ENCODE measurements at places on chromosomes 1 and 21. TPM values are rescaled to one million over a fixed set of nuclear protein-coding genes. Genes with fewer than 3 reads are reported as not detected.

DNA sequence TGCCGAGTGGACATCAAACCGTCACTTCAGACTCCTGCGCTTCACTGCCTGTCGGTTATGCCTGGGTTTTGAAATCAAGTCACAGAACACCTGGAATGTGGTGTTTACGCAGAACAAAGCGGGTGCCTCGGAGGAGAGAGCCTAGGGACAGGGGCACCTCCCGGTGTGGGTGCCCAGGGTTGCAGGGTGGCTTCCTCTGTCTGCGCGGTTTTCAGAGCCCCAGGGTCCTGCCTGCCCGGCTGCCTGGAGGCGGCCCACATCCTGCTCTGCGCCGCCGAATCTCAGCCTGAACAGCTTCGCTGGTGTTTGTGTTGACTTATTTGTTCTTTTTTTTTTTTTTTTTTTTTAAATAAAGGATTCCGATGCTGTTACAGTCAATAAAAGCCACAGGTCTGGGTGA, 113.5 kb upstream of the COL6A1 start:
- no peaks in the 10 kb centered on the region for H3K27me3 ChIP-seq
- DNase-seq: no peak
- H3K36me3 ChIP-seq: no peaks in the 10 kb centered on the region
- no peaks in the 10 kb centered on the region for H3K4me1 ChIP-seq

- H3K4me3 ChIP-seq: no peak overlapping the region
- no peaks in the 10 kb centered on the region for H3K4me1 ChIP-seq
- H3K36me3 ChIP-seq: no peaks in the 10 kb centered on the region
- no peaks in the 10 kb centered on the region for H3K27me3 ChIP-seq
- no peak overlapping the region for H3K27ac ChIP-seq
Observed at GRCh38 chr1:18735224-18735997, 104.8 kb downstream of the PAX7 start.

- H3K27me3 ChIP-seq: no peaks in the 10 kb centered on the region
- H3K36me3 ChIP-seq: no peaks in the 10 kb centered on the region
- H3K4me3 ChIP-seq: no peak overlapping the region
Observed at GRCh38 chr1:36116901-36117300, 8.1 kb downstream of the COL8A2 start.

Gene SIM2
- 1.4 TPM for total RNA-seq

Measured in GM23338 (cell line).